ENCODE measurements at places on chromosomes 1 and 21.

DNA sequence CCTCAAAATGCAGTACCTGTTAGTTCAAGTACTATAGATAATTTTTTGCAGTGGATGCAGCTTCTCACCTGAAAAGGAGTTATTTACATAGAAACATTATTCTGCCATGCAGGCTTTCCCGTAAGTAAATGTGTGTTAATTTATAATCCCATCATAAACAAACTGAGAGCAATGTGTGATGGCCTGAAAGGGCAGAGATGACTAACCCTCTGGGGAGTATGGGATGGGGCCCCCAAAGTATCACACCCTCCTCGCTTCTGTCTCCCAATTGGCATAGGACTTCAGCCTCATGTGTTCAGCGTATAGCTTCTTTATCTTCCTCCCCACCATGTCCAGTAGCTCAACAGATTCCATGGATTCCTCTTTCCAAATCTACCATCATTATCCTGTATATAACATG lies 7.6 kb downstream of the HMGCL start:
- no peak for DNase-seq

GRCh38 chr1:172948457-172948856 lies 102.3 kb downstream of the TNFSF18 start:
- DNase-seq = no peak

DNA sequence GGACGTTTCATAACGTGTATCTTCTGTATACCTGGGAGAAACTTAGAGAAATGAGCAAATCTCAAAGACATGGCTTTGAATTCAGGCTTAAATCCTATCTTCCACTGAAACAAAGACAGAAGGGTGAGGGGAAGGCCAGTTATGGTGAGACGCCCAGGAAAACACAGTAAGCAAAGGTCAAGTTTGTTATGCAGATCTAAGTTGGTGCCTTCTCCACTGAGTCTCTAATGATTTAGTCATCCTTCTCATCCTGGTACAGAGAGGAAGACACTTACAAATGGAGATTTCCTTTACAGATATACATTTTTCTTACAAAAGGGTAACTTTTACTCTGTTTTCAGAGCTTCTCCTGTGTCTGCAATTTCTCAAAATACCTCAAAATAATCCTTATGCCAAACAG lies 64.4 kb downstream of the MAP3K7CL start:
- no peak for DNase-seq

DNA sequence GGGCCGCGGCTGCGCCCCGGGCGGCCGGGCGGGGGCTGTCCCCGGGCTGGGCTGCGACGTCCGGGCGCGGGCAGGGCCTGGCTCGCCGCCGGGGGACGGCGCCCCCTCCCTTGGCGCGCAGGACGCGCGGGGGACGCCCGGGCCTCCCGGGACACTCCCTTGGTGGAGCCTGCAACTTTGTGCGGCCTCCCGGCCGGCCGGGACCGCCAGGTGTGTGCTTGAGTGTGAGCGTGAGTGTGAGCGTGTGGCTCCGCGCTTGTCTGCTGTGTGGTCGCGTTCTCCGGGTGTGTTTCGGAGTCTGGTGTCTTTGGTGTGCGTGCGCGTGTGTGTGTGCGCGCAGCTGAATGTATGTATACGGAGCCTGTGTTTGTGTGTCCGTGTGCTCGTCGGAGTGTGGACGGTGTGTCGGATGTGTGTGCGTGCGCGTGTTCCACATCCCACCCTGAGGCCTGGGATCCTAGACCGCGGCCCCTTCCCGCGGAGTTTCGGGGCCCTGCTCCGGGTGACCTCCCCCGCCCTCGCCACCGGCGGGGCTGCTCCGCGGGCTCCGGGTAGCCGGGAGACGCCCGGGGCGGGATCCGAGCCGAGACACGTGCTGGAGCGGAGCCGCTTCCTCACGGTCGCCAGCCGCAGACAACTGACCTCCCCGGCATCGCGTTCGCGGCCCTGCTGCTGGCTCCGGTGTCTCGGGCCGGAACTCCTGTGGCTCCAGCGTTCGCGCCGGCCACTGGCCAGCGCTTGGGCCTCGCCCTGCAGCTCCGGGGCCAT lies 1.7 kb downstream of the PTPRU start:
- DNase-seq = peak; percentile 48

- DNase-seq = no peak
Measured at GRCh38 chr1:216830424-216831210, 107.4 kb upstream of the ESRRG start.

DNA sequence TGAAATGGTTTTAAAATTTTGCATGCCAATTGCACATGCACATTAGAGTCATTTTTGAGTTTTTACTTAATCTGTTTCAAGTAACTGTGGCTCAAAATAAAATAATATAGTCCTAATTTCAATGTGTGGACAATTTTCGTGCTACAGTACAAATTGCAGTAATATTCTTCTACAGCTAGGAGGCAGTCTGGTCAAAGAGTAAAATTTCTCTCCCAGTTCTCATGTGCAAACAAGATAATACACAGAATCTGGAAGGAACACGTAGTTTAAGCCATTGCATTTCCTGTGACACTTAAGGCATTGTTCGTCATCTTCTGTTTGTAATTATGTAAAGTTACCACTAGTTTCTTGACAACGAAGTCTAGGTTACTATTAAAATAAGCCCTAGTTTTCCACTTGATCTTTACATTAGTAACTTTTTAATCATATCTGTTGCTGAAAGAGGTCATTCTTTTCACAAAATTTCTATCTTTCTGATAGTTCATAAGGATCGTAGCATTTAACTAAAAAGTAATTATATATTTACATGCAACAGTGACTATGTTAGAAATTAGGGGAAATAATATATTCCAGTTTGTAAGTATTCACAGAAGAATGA lies 28.9 kb downstream of the ODR4 start:
- peak; percentile 26 for DNase-seq

- no peak for DNase-seq
Measured at GRCh38 chr1:162972773-162973172, 96.4 kb upstream of the RGS4 start.

DNA sequence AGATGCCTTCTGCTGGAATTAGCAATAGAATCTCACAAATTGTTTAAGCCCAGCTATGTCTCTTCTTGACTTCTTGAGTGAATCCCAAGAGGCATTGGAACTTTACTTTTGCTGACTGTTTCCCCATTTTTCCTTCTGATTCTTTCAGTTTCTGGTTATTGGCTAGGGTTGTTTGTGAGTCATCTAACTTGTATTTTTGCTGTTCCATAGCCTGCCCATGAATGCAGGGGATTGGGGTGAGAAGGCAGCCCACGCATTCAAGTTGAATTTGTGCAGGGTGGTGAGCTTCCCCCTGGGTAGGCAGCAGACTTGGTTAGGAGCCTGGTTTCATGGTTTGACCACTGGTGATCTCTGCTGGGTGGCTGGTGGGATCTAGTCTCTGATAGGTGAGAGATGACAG lies 10.4 kb upstream of the KLF17 start:
- no peak for DNase-seq

DNA sequence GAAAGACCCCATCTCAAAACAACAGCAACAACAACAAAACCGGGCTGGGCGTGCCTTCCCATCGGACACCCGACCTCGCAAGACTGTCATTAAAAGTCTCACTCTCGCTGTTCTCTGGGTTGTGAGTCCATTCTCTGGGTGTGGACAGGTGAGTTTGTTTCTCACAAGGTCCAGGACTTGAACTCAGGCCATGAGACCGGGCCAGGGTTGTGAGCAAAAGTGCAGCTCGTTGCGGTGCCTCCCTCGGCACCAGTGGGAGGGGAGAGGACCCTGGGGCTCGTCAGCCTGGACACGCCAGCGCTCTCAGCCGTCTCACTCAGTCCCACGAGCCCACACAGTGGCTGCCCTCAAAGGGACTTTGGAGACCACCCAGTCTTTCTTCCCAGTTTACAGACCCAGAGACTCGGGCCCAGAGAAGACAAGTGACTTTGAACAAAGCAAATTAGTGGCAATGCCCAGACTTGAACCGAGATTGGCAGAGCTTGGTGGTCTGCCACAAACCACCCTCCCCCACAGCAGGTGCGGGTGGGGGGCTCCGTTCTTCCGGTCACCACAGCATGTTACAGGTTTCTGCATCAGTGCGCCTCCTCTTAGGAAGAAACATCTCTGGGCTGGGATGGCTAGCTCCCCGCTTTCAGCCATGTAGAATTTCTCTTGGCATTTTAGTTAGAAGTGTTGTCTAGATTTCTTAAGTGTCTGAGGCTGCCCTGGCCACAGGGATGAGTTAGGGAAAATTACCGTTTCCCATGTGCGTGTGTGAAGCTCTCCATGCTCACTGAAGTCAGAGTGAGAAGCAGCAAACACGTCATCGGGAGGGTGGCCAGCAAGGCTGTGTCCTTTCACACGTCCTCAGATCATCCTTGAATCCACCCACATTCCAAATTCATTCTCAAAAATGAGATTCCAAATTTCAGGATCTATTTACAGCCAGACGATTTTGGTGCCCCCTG lies 28.3 kb downstream of the LRRC3 start:
- DNase-seq = no peak

- DNase-seq = no peak
Measured at GRCh38 chr1:196295766-196296165, 312.5 kb downstream of the KCNT2 start.
